Stimulated activated CD8-positive, alpha-beta memory T cell treated with anti-CD3 and anti-CD28 coated beads, Interleukin-15, amount 100 ng/mL, for 1 hour (primary cell): ENCODE measurements at places on chromosomes 4 and X.

- DNase-seq, result no peak
Observed at GRCh38 chrX:53049127-53049517, 533 bp downstream of the GPR173 start.

GRCh38 chr4:35918491-35918977 is 325.8 kb downstream of the ARAP2 start:
- DNase-seq, result no peak

GRCh38 chr4:139916041-139916440 is 237.9 kb downstream of the MAML3 start:
- DNase-seq, result no peak

- DNase-seq, result no peak
Observed at GRCh38 chr4:73181231-73181630, 77.4 kb downstream of the ANKRD17 start.

GRCh38 chrX:12685541-12685940 is 105.7 kb upstream of the PRPS2 start:
- no peak for DNase-seq

GRCh38 chrX:105190252-105190853 is 30.1 kb downstream of the TEX13A start:
- DNase-seq, result no peak

GRCh38 chrX:129769467-129770154 is 10.1 kb upstream of the SASH3 start:
- no peak for DNase-seq

DNA sequence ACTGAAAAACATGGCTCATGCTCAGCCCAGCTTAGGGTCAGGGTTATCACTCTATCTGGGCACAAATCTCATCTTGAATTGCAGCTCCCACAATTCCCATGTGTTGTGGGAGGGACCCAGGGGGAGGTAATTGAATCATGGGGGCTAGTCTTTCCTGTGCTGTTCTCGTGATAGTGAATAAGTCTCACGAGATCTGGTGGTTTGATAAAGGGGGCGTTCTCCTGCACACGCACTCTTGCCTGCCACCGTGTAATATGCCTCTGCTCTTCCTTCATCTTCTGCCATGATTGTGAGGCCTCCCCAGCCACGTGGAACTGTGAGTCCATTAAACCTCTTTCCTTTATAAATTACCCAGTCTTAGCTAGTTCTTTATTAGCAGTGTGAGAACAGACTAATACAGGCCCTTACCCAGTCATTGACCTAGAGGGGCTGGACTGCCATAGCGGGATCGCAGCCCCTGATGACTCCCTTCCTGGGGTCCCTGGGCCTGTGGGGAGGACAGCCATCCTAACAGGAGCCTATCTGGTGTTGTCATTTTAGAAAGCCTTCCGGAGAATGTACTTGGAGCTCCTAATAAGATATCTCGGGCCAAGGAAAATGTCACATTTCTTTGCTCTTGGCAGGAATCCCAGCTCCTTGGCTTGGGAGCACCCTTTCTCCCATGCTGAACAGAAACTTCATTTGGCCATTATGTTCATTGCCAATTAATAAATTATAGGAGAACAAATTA is 112.6 kb downstream of the PHKA2 start:
- DNase-seq, result no peak

- DNase-seq, result no peak
Observed at GRCh38 chr4:113574636-113575103, 186.9 kb downstream of the CAMK2D start.

DNA sequence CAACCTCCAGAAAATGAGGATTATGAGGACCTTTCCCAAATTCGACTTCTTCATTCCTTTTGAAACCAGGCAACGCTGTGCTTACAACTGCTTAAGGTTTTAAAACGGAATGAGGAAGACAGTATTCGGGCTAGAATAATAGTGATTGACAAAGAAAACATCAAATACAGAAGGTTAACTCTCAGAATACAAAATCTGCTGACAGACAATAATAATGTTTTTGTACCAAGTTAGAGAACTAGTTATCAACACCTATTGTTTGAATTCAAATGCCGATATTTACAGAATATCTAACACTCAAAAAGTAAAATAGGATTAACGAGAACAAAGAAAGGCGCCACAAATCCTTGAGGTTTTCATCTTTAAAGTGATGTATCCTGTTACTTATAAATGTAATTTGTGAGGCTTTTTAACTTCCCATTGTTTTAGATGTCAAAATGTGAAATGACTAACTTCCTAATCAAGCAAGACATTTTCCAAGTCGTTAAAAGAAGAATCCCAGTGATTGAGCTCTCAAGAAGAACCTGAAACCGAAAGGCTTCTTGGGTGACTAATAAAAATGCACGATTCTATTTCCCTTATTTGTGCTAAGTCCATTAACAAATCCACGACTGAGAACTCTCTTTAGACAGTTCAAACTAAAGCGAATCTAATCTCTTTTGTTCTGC is 118.3 kb downstream of the SORBS2 start:
- no peak for DNase-seq

DNA sequence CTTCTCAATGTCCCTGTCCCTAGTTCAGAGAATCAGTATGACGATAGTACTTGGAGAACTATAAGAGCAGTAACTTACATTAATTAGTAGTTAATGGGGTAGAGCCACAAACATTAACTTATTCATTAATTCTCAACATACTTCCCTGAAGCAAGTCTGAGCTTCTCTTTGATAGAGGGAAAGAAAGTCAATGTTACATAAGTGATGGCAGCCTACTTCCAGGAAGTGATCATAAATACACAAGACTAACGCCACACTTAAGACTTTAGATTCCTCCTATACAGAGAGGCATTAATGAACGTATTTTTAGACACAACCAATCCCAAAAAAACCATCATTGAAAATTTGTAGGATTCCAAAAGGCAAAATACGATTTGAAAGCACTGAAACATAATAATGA is 33.8 kb downstream of the TSPAN5 start:
- DNase-seq, result no peak

DNA sequence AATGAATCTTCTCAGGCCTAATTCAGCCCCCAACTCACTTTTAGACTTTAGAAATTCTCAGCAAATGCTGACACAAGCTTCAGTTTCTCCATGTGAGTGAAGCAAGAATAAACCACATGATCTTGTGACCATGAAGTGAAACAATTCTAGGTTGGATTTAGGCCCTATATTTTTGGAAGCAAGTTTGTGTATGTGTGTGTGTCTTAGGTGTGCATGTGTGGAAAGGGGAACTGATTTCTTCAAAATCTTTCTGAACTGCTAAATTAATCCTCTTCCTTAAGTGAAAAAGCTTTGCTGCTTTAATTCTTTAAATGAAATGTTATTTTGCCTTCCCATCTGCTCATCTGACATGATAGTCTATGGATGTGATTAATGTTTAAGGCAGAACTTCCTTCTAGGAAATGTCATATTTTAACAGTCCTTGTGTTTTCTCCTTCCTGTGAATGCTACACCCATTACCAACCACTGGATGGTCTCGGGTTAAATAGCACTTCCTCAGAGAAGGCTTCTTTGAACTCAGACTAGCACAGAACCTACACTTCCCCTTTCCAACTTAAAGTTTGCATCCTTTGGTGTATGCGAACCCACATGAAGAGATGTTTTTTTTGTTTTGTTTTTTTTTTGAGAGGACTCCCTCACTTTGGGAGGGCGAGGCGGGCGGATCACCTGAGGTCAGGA is 1.2 kb upstream of the TMEM144 start:
- DNase-seq, result no peak

GRCh38 chrX:150767045-150767395 is 73.8 kb downstream of the MTMR1 start:
- no peak for DNase-seq

DNA sequence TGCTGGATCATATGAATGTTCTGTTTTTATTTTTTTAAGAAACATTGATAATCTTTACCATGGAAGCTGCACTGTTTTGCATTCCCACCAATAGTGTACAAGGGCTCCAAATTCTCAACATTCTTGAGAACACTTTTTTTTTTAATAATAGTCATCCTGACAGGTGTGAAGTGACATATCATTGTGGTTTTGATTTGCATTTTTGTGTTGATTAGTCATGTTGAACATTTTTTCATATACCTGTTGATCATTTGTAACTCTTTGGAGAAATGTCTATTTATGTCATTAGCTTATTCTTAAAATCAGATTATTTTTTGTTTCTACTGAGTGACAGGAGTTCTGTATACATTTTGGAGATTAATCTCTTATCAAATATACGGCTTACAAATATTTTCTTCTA is 408.5 kb downstream of the GLUD2 start:
- DNase-seq, result no peak

- DNase-seq, result no peak
Observed at GRCh38 chr4:6416518-6417286, 55.7 kb downstream of the PPP2R2C start.

- DNase-seq, result no peak
Observed at GRCh38 chr4:67568820-67569219, 10.3 kb downstream of the STAP1 start.

DNA sequence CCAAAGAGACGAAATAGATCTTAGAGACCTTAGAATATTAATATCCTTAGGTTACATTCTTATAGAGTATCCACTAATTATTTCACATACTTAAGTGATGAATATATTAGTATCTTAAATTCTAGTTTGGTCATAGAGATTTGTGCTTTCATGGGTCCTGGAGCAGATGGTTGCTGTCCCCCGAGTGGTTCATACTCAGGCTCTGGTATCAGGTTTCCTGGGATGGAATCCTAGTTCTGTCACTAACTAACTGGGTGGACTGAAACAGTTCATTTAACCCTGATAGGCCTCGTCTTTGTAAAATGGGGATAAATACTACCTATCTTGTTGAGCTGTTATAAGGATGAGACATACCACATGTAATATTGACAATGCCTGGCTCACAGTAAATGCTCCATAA is 264.6 kb downstream of the TENM3 start:
- DNase-seq, result no peak

DNA sequence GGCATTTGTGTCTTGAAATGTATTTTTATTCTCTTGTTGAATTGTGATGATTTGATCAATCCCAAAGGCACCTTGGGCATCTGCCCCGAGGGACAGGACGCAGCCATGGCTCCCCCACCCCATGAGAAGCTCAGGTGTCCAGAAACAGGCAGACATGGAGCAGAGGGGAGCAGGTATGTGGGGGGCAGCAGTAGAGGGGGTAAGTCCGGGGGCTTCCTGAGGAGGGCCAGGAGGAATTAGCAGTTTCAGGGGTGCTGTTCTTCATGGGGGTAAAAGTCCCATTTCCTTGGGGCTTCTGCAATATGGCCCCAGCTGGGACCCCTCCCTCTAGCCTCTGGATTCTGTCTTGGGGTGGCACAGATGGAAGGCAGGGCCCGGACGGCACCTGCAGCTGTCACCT is 67.0 kb upstream of the HMX1 start:
- no peak for DNase-seq

GRCh38 chrX:133544115-133544514 is 128.8 kb upstream of the GPC4 start:
- no peak for DNase-seq

DNA sequence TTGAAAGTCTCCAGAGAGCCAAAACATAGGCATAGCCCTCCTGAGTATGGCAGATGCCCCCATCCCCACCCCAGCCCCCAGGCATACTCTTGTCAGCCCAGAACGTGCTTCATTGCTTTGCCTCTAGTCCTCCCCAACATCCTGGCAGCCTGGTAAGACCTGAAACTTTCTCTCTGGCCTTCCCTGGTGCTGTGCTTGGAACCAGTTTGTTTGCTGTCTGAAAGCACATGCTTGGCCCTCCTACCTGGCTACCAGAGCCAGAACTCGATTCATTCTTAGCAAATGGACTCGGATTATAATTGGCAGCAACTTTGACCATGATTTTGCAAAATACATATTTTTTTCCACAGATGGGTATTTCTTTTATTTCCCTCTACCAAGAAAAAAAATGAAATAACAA is 248.1 kb downstream of the USP46 start:
- no peak for DNase-seq

DNA sequence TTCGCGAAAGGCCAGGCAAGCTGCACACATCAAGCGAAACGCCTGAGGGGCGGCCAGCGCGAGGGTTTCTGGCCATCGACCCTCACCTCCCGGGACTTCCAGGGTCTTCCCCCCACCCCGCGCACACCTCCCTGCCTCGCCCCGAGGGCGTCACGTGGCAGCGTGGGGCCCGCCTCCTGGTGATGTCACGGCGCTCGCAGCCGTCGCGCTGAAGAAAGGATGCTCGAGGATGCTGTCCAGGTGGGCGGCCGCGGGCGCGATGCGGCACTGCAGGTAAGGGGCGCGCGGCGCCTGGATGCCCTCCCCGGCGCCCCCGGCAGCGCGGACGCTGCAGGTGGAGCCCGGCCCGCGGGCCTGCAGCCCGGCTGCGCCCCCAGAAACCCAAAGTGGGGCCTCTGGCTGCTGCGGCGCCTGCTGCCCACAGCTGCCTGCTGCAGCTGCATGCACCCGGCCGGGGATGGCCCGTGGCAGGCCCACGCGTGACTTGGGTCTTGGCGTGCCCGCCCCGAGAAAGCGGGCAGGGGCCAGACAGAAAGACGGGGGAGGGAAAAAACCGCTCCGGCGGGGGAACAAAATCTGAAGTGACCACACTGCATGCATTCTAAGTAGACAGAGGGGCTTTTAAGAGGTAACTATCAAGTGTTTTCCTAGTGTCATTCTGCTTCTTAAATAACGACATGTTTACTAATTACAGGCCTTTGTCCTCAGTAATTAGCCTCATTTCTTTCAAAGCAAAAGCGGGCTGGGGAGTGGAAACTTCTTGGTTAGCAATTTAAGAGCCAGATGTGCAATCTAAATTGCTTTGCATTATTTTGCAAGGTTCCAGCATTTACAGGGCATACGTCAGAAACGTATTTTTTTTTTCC is 1.7 kb downstream of the CLCN4 start:
- no peak for DNase-seq

DNA sequence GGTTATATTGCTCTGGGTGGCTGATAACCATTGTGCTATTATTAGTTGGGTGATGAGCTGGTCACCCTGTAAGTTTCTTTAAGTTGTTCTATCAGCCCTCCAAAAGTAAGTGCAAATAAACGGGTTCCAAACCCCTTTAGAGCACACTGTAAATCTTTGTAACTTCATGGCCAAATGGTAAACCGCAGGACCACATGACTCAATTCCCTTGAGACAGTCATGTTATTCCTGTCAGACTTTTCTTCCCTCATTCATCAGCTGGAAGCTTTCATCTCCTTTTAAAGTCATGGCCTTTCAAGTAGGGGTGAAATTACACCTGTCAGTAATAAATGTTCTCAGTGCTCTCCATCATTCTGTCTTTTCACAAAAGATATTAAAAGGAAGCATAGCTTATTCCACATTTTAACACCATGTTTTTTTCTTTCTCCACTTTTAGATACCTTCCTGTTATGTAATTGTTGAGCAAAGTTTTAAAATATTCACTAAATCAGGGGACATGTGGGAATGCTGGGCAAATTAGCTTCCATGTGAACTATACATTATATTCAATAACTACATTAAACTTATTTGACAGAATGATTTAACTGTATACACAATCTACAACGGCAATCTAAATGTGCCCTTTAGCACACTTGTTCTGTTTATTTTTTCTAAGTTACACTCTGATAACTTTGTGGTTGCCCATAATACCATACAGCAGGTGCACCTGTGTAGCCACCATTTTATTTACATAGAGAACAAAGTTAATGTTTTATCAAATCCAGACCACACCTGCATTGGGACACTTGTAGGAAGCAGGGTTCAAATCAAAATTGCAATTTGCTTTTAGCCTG is 275.5 kb downstream of the CFAP299 start:
- no peak for DNase-seq
